Stimulated activated CD4-positive, alpha-beta T cell treated with anti-CD3 and anti-CD28 coated beads, Interleukin-4, amount 100 ng/mL, for 1 hour (primary cell): ENCODE measurements at places on chromosomes 13 and 19.

DNA sequence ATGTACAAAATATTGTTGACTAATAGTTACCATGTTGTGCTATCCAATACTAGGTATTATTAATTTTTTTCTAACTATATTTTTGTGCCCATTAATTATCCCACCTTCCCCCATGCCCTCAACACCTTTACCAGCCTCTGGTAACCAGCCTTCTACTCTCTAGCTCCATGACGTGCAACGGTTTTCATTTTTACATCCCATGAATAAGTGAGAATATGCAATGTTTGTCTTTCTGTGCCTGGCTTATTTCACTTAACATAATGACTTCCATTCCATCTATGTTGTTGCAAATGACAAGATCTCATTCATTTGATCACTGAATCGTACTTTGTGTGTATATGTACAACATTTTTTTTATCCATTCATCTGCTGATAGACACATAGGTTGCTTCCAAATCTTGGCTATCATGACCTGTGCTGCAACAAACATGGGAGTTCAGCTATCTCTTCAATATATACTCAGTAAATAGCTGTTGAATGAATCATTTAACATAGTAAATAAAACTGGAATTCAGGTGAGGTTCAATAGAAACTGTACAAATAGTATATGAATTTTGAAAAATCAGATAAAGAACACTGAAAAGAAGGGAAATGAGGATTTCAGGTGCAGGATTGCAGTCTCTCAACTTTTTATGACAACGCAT is 509.0 kb upstream of the MIR17HG start:
- no peak for DNase-seq

DNA sequence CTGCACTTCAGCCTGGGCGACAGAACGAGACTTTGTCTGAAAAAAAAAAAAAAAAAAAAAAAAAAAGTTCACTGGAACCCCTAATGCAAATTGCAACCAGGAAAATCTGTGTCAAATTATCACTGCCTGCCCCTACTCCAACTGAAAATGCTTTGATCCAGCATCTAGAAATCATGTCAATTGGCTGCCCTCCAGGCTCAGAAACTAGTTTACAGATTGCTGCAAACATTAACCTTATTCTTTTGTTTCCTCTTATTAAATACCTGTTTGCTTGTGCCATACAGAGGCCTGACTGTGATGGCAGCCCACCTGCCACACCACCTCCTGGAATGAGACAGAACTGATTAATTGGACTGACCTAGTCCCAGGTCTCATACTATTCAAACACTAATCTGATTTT is 18.6 kb upstream of the AKT2 start:
- DNase-seq: no peak

DNA sequence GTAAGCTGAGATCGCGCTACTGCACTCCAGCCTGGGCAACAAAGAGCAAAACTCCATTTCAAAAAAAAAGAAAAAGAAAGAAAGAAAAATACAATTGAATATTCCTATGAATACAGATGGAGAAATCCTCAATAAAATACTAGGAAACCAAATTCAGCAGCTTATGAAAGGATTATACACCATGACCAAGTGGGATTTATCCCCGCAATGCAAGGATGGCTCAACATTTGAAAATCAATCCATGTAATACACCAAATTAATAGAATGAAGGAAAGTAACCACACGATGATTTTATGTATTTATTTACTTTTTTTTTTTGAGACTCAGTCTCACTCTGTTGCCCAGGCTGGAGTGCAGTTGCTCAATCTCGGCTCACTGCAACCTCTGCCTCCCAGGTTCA is 19.5 kb upstream of the TM6SF2 start:
- DNase-seq: no peak

GRCh38 chr19:4144666-4145249 is 8.7 kb upstream of the CREB3L3 start:
- no peak for DNase-seq

DNA sequence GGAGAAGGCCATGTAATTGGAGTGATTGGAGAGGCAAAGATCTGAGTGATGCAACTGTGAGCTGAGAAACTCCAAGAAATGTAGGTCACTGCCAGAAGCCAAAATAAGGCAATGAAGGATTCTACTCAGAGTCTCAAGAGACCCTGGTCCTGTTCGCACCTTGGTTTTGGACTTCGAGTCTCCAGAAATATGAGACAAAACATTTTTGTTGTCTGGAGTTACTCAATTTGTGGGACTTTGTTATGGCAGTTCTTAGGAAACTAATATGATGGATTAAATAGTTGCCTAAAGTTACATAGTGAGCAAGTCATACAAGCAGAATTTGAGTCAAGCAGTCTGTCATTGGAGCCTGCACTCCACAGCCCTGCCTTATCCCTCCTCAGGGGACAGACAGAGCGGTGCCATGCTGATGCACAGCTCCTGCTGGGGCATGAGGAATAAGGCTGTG is 104.2 kb downstream of the ITGBL1 start:
- DNase-seq: no peak

DNA sequence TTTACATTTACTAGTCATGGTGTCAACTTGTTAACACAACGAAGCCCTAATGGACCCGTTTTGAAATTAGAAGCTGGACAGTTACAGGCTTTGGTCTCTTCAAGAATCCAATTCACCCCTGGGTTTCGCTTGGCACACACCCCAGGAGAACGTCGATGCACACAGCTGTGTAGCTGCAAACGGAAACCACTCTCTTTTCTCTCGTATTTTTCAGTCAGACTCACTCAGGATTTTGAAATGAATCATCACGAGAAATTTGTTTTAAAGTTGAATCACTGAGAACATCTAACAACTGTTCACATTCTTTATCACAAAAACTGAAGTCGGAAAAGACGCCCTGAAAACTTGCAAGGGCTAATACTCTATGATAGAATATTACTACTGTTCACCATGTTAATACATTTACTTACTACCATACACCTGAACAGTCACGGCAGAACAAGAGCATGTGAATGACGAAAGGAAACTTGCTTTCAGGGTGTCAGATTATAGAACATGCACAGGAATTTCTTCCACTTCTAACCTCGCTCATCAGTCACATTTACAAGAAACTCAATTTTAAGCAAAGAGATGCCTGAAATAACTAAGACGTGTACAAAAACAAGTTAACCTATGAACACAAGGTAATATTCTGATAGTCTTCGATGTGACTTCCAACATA is 4.7 kb downstream of the PNMA8A start:
- no peak for DNase-seq

GRCh38 chr19:51586103-51586728 is 15.1 kb downstream of the ZNF175 start:
- no peak for DNase-seq

GRCh38 chr13:84844473-84844872 is 954.7 kb downstream of the SLITRK6 start:
- DNase-seq: no peak

GRCh38 chr19:10773969-10774368 is 56.1 kb downstream of the DNM2 start:
- DNase-seq: no peak

- DNase-seq: peak; percentile 53
Measured at GRCh38 chr19:41871573-41872383, 5.3 kb upstream of the CD79A start.

DNA sequence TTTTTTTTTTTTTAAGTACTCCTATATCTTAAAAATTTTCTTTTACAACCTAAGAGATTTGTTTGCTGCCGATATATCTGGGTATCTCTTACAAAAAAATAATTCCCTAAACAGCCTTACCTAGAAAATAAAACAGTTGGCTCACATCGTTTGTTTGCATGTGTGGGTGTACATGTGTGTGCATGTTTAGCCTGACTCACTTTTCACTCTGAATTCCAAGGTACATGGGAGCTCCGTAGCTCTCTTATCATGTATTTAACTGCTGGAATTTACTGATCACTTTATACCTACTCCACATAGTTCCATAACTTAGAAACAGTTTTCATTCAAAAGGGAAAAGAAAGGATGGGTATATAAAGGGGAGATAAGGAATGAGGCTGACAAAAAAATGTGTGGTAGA is 616.5 kb downstream of the GPC6 start:
- no peak for DNase-seq

GRCh38 chr19:19399733-19400433 is 5.6 kb upstream of the GATAD2A start:
- DNase-seq: no peak

DNA sequence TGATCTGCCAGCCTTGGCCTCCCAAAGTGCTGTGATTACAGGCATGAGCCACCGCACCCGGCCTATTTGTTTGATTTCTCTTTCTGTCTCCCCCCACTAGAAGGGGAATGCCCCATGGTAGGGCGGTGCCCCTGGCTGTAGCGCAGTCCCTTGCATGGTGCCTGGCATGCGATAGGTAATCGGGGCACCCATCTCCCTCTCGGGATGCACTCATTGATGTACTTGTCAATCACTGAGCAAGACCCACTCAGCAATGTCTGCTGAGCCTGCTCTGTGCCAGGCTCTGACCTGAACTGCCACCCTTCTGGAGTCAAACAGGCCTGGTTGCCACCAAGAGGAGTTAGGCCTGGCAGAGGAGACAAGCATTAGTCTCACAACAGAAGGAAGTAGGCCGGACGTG is 19.8 kb downstream of the DNM2 start:
- DNase-seq: no peak

DNA sequence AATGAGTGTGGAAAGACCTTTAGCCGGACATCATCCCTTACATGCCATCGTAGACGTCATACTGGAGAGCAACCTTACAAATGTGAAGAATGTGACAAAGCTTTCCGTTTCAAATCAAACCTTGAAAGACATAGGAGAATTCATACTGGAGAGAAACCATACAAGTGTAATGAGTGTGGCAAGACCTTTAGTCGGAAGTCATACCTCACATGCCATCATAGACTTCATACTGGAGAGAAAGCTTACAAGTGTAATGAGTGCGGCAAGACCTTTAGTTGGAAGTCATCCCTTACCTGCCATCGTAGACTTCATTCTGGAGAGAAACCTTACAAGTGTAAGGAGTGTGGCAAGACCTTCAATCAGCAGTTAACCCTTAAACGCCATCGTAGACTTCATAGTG is 11.7 kb upstream of the ZNF813 start:
- DNase-seq: no peak

DNA sequence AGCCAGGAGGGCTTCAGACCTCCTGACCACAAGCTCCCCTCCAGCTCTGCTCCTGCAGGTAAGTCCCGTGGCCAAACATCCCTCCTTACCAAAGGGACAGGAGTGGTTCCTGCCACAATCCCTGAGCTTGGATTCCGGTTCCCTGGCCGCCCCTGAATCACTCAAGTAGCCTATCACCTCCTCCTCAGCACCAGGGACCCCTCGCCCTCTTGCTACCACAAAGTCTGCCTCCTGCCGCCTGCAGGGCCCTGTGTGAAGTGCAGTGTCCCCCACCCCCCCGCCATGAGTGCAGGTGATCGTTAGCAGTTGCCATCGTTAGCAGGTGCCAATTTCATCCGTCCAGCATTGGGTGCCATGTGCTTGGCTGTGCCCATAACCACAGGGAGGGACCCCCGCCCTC is 40.8 kb upstream of the RANBP3 start:
- peak; percentile 9 for DNase-seq

DNA sequence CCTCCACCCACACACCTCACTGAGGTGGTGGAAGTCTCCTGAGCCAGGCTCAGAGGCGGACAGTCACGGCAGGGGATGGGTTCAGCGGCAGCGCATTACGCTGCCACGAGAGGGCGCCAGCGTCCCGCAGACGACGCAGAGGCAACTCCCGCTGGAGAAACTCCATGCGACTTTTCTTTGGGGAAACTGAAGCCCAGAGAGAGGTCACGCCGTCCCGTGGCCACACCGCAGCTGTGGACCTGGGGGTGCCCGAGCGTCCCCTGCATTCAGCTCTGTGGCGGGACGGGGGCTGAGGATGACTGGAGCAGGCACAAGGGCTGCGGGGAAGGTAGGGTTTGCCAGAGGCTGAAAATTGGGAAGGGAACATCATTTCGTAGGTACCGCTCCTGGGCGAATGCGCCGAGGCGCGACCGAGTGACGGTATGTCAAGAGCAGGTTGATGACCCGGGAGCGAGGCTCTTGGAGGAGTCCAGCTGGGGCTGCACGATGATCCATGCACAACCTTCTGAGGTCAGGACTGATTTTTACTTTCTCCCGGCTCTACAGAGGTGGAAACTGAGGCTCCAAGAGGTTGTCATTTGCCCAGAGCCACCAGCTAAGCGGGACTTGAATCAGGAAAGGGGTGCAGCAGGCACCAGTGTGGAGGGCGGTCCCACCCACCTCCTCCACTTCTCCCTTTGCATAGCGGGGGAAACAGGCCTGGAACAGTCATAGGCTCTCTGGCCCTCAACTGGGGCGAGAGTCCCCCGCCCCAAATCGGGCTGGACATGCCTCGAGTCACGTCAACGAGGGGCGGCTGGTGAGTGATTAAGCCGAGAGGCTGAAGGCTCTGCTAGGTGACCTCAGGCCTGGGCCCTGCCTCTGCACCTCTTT is 690 bp upstream of the ARRDC2 start:
- peak; percentile 81 for DNase-seq

DNA sequence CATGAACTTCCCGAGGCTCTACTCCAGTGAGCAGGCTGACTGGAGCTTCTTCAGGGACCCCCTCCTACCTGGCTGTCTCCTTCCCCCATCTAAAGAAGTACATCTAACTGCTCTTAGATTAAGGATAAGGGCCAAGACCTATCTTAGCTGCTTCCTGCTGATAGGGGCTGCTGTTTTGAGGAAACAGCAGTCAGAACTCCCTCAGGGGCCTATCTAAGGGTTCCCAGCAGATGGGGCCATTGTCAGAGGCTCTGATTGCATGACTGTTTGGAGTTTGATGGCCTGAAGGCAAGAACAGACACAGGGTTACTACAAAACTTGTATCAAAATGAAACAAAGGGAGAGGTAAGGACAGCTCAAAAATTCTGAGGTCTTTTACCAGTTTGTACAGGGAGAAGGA is 2636.9 kb upstream of the PCDH20 start:
- DNase-seq: no peak

- DNase-seq: no peak
Measured at GRCh38 chr19:36939153-36939552, 23.0 kb downstream of the ZNF568 start.

DNA sequence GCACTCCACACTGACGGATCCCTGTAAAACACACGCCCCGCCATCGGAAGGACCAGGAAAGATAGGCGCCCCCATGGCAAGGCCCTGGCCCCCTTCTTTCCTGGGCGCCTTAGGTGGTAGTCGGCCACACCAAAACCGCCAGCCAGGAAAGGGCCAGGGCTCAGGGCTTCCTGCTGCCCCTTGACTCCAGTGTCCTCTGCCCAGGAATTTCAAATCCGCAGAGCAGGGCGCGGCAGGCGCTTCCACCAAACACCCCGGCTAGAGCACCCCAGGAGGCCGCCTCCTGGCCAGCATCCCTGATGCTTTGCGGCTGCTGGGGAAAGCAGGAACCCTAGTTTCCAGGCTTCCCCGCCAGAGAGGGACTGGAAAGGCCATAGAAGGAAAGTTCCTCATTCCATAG is 57.5 kb downstream of the ZNF726 start:
- DNase-seq: no peak

DNA sequence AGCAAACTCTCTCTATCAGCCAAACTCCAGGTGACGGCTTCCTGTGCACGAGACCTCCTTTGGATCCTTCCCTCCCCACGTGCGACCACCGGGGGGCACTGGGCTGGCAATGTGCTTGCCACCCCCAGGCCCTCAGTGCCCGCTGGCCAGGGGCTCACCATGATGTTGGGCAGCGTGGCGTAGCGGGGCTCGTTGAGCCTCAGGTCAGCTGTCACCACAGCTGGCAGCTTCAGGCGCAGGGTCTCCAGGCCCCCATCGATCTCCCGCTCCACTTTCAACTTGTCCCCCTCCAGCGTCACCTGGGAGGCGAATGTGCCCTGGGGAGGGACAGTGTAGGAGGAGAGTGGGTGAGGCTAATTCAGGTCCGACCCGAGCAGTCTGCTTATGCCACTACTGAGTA is 4.8 kb upstream of the VSIG10L start:
- DNase-seq: no peak

- DNase-seq: peak; percentile 82
Measured at GRCh38 chr19:2084993-2085720, 11.0 kb downstream of the MOB3A start.

- no peak for DNase-seq
Measured at GRCh38 chr13:21208652-21209154, 32.2 kb downstream of the MRPL57 start.
